Left forelimb (tissue), 1 donor: ENCODE measurements at places on chromosomes 12 and 14.

DNA sequence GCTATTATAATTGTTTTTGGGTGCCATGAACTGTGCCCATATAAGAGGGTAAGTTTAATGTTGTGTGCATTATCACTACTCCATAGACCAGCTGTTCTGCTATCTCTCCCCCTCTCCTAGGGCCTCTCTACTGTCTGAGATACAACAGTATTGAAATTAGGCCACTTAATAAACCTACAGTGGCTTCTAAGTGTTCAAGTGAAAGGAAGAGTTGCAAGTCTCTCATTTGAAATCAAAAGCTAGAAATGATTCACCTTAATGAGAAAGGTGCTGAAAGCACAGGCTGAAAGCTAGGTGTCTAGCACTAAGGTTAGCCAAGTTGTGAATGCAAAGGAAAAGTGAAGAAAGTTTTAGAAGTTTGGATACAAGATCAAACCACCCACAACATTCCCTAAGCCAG, 168.0 kb downstream of the SLC16A7 start:
- no peak for DNase-seq

DNA sequence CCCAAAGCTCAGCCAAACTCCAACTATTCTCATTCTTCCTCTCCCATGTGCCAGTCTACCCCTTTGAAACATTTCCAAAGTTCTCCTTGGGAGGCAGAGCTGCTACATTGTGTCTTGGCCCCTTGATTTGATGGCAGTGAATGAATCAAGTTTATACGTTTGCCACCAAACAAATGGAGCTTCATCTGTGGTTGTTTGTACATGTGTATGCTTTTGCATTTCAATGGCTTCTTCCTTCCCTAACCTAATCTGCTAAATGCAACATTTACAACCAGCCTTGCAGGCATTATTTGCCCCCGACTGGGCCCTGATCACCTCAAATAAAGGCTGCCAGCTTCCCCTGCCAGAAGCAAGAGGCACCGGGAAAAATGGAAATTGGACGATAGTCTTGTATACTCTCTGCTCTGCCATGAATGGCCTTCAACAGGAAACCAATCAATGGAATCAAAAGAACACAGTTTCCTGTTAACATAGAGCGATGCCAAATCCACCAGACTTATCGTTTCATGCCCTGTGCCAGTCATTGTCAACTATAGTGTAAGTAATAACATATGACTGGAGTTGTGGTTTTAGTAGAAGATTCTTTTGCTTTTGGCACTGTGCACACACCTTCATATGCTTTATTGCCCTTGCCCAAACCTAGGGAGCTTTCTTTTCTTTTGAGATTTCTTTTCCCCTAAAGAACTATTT, 97.8 kb downstream of the TMEM30B start:
- no peak for DNase-seq

DNA sequence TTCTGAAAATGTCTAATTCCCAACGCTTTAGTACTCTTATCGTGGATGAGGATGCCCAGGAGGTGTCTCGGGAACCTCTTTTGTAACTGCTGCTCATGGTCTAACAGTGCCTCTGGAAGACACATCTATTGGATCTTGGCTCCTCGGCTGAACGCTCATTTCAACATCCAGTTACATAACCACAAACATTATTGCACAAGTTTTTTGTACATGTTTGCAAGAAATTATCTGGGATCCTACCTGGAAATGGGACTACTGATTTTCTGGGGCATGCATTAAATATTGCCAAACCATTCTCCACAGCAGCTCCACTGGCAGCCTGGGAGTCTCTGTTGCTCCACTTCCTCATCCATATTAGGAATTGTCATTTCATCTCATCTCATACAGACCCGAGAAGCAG, 117.5 kb upstream of the EVL start:
- no peak for DNase-seq

- no peak for DNase-seq
Measured at GRCh38 chr14:55976655-55977054, 141.6 kb upstream of the PELI2 start.

DNA sequence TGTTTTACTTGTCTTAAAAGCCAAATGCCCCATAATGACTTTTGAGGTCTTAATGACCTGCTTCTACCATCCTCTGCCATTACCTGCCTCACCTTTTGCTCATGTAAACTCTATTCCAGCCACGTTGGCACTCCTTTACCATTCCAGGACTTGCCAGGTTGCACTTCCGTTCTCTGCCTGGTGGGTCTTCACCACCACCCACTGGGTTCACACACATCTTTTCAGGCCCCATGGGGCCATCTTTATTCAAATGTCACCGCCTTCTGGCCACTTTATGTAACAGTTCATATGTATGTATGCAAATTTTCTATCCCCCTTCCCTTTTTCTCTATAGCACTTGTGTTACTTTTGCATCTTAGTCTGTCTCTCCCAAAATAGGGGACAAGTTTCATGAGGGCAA, 57.7 kb downstream of the ATP2A2 start:
- DNase-seq, result no peak

DNA sequence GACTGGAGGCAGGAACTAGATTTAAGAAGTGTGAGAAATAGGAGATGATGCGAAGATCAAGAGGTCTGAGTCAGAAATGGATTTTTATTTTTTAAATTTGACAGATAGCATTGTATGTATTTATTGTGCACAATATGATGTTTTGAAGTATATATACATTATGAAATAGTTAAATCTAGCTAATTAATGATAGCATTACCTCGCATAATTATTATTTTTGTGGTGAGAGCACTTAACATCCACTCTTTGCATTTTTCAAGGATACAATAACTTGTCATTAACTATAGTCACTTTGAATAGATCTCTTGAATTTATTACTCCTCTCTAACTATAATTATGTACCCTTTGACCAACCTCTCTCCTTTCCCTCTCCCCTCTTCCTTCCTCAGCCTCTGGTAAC, 3.7 kb downstream of the SMOC1 start:
- DNase-seq, result no peak

DNA sequence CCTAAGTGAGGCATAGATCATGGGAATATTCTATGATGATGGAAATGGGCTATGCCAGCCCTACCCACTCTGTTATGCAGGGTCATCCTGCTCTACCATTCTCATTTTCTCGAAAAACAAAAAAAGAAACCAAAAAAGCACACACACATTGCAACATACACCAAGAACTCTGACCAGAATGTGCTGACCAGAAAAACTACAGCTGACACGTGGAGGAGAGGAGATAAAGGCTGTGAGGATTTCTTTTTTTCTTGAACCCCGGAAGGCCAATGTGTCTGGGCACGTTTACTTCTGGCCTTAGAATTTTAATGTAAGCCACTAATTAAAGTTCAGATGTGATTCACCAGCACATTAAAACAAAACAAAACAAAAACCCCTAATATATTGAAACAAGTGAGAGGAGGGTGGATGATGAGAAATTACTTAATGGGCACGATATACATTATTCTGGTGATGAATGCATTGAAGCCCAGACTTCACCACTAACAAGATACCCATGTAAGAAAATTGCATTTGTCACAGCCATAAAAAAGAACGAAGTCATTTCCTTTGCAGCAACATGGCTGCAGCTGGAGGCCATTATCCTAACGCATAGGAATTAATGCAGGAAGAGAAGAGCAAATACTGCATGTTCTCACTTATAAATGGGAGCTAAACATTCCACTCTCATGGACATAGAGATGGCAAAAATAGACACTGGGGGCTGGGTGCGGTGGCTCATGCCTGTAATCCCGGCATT, 66.3 kb upstream of the PLEKHG3 start:
- no peak for DNase-seq

GRCh38 chr12:79295572-79295971, 395.2 kb downstream of the PAWR start:
- DNase-seq, result no peak

- DNase-seq, result no peak
Measured at GRCh38 chr14:65575389-65575788, 162.9 kb downstream of the FUT8 start.

GRCh38 chr14:60786905-60787304, 52.3 kb downstream of the MNAT1 start:
- no peak for DNase-seq

DNA sequence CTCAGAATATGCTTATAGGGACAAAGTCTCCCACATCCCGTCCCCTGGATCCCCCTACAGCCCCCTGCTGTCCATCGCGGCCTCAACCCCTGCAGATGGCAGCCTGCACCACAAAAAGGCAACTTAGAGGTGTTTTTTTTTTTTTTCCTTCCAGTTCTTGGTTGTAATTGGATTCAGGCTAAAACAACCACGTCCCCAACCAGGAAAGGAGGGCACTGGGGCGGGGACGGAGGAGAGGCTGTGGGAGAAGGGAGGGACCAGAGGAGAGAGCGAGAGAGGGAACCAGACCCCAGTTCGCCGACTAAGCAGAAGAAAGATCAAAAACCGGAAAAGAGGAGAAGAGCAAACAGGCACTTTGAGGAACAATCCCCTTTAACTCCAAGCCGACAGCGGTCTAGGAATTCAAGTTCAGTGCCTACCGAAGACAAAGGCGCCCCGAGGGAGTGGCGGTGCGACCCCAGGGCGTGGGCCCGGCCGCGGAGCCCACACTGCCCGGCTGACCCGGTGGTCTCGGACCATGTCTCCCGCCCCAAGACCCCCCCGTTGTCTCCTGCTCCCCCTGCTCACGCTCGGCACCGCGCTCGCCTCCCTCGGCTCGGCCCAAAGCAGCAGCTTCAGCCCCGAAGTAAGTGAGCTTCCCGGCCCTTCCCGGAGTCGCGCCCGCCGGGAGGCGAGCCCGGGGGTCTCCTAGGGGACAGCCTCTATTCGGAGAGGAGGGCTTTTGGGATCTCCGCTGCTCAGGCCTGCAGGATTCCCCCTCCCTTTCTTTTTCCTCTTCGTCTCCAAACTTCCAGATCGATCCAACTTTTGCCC, at the start of gene MMP14:
Gene MMP14, plus strand, starts transcription at position 285 of the 813 bp plus-strand sequence. Its CDS starts 233 bp downstream, at position 518.
- DNase-seq, result peak; percentile 87

GRCh38 chr12:51162217-51162616, 10.7 kb downstream of the TFCP2 start:
- no peak for DNase-seq

DNA sequence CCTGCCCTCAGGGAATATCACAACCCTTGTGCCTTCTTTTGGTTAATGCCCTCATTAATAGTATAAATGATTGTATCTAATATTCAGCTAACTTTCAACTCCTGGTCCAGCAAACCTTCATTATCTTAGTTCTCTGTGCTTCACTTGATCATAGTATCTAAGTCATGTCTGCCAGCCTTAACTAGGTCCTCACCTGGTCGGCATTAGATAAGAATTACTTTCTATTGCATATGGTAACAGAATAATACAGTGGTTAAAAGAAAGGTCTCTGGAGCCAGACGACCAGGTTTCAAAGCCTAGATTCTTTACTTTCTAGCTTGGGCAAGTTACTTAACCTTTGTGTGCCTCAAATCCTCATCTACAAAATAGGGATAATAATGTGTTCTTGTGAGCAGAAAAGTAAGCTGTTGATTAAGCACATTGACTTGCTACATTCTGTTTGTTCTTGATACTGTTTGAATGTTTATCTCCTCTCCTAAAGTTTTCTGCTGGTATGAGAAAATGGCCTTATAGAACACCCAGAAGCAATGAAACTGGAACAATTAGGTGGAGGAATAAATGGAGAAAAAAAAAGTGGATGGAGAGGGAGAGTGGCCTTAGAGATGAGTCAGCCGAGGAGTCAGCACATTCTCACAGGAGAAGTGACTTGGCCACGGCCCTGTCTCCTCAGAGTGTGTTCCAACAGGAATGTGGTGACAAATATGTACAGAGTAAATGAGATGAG, 176.1 kb downstream of the SLC25A21 start:
- no peak for DNase-seq

GRCh38 chr12:16349131-16349460, 1.7 kb downstream of the MGST1 start:
- DNase-seq, result no peak

DNA sequence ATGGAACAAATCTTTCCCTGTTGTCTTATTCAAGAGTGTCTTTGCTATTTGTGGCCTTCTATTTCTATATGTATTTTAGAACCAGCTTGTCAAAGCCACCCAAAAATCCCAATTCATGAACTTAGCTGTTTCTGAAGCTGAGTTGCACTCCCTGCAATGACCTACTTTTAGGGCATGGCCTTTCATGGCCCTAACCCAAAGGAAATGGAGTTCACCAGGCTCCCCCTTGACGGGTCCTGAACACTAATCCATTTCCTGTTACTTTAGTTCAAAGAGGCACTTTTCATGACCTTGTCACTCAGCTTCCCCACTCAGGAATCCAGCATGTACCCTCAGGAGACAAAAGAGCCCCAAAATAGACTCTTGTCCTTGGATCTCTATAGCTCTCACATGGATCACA, 7.6 kb downstream of the TMED8 start:
- no peak for DNase-seq

GRCh38 chr12:26052652-26053051, 72.2 kb downstream of the BHLHE41 start:
- DNase-seq, result no peak

DNA sequence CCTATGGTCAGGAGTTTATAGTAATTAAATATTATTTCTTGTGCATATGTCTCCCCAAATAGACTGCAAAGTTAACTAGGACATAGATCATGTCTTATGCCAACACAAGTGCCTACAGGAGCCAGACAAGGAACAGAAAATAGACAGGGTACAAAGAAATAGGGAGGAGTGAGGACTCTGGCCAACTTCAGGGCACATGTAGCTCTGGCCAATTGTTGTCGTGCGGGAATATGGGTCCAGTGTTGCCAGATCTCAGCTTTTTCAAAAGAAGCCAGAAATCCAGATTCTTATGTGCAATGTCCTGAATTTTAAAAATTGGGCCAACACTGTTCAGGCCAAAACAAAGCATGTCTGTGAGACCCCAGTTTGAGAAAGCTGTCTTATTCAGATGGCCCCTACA, 68.7 kb downstream of the RFX4 start:
- DNase-seq, result no peak

- DNase-seq, result no peak
Measured at GRCh38 chr14:58628406-58628805, 9.4 kb upstream of the DACT1 start.

DNA sequence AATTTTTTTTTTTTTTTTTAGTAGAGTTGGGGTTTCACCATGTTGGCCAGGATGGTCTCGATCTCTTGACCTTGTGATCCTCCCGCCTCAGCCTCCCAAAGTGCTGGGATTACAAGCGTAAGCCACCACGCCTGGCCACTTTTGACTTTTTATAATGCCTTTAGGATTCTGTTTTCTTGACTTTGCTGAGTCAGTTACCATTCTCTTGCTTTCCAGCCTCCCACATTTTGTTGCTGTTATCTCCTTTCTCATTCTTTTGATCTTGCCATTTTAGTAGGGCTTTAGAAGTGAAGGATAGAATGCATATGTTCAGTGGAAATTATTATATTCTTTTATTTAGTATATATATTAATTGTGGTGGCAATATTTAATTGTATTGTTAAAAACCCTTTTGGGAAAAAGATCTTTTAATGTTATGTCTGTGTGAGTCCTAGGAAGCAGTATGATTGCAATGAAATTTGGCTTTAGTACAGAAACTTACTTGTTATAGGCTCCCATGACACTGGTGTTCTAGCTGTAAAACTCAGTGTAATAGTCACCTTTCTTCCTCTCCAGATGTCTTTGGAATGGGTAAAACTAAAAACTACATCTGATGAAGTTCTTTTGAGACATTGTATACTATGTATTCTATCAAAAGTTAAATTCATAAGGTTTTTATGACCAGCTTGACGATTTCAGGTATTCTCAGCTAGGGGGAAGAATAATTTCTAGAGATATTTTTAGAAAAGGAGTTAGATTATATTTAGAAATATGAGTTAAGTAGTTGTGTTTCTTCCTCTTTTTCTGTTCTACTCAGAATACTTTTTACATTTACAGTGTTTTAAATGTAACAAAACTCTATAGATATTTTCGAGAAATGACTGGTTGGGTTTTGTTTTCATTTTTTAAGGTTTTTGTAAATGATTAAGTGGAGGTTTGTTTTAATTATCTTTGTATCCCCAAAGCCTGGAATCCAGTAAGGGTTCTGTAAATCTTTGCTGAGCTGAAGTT, 74.7 kb downstream of the APAF1 start:
- DNase-seq, result no peak

- DNase-seq, result no peak
Measured at GRCh38 chr12:111937429-111937828, 75.5 kb downstream of the TMEM116 start.
